ENCODE measurements at places on chromosomes 1 and 21.
A peak's percentile ranks its signal among the peaks of the same experiment; 100 is the strongest.

GRCh38 chr1:179326746-179327145 is 33.1 kb downstream of the SOAT1 start:
- no peak for DNase-seq
- H3K4me3 ChIP-seq = no peak overlapping the region
- H3K27me3 ChIP-seq = no peaks in the 10 kb centered on the region
- no peaks in the 10 kb centered on the region for H3K36me3 ChIP-seq
- no peaks in the 10 kb centered on the region for H3K4me1 ChIP-seq

- H3K36me3 ChIP-seq = peaks cover 10% of the 10 kb centered on the region
- no peaks in the 10 kb centered on the region for H3K27me3 ChIP-seq
- H3K4me1 ChIP-seq = peaks cover 8% of the 10 kb centered on the region
- peak overlapping the region; percentile 74 for H3K27ac ChIP-seq
- H3K4me3 ChIP-seq = peak overlapping the region; percentile 79
Observed at GRCh38 chr1:145858238-145858900, 512 bp downstream of the PIAS3 start.

DNA sequence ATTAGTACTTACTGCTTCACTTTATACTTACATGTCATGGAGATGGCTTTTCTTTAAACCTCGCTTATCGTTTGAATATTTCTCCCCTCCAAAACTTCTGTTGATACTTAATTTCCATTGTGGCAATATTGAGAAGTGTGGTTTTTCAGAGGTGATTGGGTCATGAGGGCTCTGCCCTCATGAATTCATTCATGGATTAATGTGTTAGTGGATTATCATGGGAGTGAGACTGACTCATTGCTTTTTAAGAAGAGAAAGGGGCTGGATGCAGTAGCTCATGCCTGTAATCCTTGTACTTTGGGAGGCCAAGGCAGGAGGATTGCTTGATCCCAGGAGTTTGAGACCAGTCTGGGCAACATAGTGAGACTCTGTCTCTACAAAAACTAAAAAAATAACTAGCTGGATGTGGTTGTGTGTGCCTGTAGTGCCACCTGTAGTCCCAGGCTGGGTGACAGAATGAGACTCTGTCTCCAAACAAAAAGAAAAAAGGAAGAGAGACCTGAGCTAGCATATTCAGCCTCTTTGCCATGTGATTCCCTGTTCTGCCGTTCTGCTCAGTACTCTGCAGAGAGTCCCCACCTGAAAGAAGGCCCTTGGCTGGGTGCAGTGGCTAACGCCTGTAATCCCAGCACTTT is 30.2 kb downstream of the RABGAP1L start:
- H3K4me3 ChIP-seq = no peak overlapping the region
- H3K36me3 ChIP-seq = no peaks in the 10 kb centered on the region
- DNase-seq = no peak
- H3K27me3 ChIP-seq = no peaks in the 10 kb centered on the region

GRCh38 chr1:70495370-70495769 is 84.3 kb downstream of the CTH start:
- H3K36me3 ChIP-seq = no peaks in the 10 kb centered on the region
- no peak for DNase-seq
- H3K4me3 ChIP-seq = no peak overlapping the region

- no peaks in the 10 kb centered on the region for H3K36me3 ChIP-seq
- H3K4me3 ChIP-seq = no peak overlapping the region
- no peaks in the 10 kb centered on the region for H3K4me1 ChIP-seq
- no peak overlapping the region for H3K27ac ChIP-seq
- H3K27me3 ChIP-seq = peaks cover 2% of the 10 kb centered on the region
Observed at GRCh38 chr21:42739061-42739931, 85.9 kb downstream of the PDE9A start.

DNA sequence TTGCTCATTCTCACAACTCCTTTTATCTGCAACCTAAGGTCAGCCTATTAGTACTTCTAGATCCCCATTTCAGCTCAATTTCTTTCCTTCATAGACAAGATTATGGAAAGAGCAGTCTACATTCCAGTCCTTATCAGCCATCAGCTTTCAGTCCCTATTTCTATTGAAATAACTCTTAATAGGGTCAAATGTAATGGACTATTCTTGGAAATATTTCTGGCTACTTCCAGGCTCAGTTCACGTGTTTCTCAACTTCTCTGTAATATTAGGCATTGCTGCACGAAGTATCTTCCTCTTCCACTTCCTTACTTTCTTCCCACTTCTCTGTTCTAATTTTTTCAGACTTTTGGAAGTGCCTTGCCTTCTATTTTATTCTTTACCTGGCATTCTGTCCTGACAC is 232.9 kb upstream of the USP25 start:
- no peak for DNase-seq
- H3K27ac ChIP-seq = no peak overlapping the region
- H3K27me3 ChIP-seq = no peaks in the 10 kb centered on the region
- H3K4me3 ChIP-seq = no peak overlapping the region

DNA sequence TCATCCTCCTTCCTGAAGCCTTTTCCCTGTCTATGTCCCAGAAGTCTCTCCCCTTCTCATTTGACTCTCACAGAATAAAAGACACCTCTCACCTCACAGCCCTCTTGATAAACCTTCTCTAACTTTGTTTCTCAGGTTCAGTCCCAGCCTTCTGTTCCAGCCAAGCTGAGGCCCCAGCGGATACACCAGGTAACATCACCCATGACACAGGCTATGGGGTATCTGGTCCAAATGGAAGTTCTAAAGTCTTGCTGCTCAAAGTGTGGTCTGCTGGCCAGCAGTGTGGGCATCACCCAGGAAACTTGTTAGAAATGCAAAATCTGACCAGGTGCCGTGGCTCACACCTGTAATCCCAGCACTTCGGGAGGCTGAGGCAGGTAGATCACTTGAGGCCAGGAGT is 23.2 kb downstream of the LY9 start:
- H3K4me1 ChIP-seq = no peaks in the 10 kb centered on the region
- H3K4me3 ChIP-seq = no peak overlapping the region

- H3K27me3 ChIP-seq = no peaks in the 10 kb centered on the region
- DNase-seq = no peak
- no peaks in the 10 kb centered on the region for H3K36me3 ChIP-seq
- H3K27ac ChIP-seq = no peak overlapping the region
- no peak overlapping the region for H3K4me3 ChIP-seq
- H3K4me1 ChIP-seq = no peaks in the 10 kb centered on the region
Observed at GRCh38 chr1:207430602-207431001, 23.5 kb upstream of the CR2 start.

DNA sequence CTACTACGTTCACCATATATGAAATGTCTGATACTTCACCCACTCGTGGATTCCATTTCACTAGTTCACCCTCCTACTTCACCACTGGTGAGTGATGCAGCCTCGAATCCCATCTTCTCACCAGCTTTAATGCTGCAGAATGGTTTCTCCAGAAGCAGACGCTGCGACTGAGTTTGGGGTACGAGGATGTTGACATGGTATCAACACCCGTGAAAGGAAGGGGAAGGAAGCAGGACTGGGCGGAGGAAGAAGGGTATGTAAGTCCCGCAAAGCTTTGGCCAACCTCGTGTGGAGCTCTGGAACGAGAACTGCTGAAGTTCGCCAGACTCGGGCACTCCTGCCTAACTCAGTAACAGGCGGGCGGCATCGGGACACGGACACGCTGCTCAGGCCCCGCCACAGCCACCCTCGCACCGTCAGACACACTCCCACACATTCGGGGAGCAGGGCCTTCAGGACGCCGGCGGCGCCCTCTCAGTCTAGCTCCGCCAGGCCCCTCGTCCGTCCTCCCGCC is 833 bp upstream of the DIP2A start:
- peak overlapping the region; percentile 89 for H3K27ac ChIP-seq
- no peaks in the 10 kb centered on the region for H3K36me3 ChIP-seq
- peak; percentile 55 for DNase-seq
- H3K4me3 ChIP-seq = peak overlapping the region; percentile 86

- no peak overlapping the region for H3K4me3 ChIP-seq
- peak; percentile 44 for DNase-seq
- no peaks in the 10 kb centered on the region for H3K27me3 ChIP-seq
- no peaks in the 10 kb centered on the region for H3K36me3 ChIP-seq
- H3K27ac ChIP-seq = no peak overlapping the region
Observed at GRCh38 chr1:101136739-101137138, 100.1 kb upstream of the S1PR1 start.

DNA sequence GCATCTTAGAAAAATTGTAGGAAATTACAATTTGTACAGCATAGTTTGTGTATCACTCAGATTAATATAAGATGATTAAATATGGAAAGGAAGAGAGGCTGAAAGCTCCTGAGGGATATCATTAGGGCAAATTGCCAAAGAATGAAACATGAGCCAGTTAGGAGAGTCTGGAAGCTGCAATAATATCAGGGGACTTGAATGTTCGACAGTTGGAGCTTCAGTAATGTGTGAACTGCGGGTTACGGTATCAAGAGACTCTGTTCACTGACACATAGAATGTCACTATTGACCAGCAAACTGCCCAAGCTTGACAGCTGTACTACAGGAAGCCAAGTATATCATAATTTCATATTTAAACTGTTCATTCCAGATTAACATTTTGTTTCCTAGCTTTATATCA is 157.2 kb downstream of the DENND1B start:
- no peaks in the 10 kb centered on the region for H3K27me3 ChIP-seq
- H3K27ac ChIP-seq = no peak overlapping the region
- H3K36me3 ChIP-seq = no peaks in the 10 kb centered on the region

Data from fibroblast of lung (primary cell).